Progenitor cell of endocrine pancreas (in vitro differentiated cells): ENCODE measurements at places on chromosomes 5 and 9.

GRCh38 chr9:96117398-96118080 is 184.4 kb downstream of the HSD17B3 start:
- no peak for DNase-seq

DNA sequence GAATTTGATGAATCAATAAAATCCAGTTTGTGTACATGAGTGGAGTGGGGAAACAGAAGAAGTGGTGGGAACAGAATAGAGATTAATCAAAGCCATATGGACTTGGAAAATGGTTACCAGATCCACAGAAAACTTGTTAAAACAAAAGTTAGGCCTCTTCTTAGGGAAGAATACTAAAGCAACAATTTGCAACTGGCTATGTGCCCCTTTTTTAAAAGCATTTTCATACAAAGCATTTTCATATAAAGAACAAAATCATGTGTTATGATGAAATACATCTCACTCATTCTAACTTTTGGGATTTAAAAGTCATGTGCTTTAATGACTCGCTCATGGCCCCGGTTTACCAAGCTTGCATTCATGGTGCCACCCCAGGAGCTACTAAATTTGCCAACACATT is 276.9 kb downstream of the EFNA5 start:
- no peak for DNase-seq

GRCh38 chr9:7166074-7166473 is 408.3 kb downstream of the KDM4C start:
- DNase-seq = no peak

DNA sequence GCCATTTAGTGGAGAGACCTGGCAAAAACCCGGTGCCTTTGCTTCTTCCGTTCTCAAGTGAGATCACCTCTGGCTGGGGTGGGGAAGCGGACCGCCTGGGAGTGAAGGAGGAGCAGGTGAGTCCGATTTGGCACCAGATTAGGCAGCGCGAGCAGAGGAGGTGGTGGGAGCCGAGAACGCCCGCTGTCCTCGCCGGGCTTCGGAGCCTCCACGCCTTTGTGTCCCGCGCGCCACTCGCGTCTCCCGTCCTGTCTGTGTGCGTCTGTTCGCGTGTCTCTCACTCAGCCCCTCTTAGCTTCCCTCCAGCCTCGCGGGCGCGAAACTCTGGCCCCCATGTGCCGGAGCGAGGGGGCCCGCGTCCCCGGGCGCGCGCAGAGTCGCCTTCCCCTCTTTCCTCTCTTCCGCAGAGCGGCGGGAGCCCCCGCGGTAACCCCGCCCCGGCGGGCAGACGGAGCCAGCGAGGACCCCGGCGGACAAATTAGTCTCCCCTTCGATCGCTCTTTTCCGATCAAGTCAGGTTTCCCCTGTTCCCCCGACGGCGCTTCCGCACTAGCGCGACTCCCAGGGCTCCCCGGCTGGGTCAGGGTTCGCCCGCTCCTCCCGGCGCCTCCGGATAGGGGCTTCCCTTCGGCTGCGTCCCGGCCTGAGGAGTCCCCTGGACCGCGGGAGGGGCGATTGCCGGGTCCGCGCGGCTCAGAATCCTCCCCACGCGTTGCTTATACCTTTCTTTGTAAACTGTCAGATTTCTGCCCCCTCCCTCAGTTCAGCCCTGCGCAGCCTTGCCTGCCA is 7.1 kb downstream of the POU4F3 start:
- DNase-seq = no peak

DNA sequence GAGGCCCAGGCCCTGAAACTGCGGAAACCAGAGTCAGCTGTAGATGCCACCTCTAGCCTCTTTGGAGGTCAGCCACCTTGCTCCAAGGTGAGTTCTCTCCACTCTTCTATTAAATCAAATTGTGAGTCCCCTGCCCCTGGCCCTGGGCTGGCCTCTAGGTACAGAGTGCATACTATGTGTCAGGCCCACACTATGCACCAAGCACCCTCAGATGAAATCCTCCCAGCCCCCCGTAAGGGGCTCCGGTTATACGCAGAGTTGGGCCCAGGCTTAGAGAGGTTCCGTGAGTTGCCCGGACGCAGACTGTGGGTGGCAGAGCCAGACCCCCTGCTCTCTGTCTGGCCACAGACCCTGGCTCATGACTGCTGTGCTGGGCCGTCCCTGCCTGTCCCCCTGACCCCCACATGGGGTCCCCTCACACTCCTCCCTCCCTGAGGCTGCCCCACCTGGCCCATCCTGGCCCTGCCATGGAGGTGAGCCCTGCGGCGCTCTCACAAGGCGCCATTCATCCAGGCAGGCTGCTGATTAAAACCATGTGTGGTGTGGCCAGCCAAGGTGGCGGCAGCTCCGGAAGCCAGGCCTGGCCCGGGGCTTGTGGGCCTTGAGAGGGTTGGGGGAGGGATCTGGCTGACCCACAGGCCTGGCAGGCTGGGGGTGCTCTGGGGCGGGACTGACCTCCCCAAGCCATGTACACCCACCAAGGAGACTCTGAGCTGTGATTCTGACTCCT is 65.5 kb upstream of the SYNPO start:
- DNase-seq = no peak

- no peak for DNase-seq
Observed at GRCh38 chr5:79263-79662, 12.7 kb upstream of the PLEKHG4B start.

GRCh38 chr9:93510041-93510440 is 56.7 kb upstream of the FAM120AOS start:
- DNase-seq = no peak

DNA sequence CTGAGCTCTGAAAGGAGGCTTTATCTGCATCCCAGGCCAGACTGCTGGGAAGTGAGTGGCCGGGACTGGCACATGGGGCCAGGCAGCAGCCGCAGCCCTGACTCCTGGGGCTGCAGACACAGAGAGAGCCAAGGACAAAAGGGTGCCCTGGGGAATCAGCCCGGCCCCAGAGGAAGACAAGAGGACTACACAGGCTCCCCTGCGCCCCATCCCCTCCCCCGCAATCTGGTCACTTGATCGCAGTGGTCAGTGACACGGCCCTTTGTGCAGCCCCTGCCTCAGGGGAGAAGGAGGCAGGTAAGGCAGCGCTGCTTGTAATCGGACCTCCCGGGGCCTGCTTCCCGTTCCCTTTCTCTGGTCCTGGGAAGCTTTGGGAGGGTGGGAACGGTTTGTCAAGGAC is 55.5 kb upstream of the FUBP3 start:
- DNase-seq = peak; percentile 27

DNA sequence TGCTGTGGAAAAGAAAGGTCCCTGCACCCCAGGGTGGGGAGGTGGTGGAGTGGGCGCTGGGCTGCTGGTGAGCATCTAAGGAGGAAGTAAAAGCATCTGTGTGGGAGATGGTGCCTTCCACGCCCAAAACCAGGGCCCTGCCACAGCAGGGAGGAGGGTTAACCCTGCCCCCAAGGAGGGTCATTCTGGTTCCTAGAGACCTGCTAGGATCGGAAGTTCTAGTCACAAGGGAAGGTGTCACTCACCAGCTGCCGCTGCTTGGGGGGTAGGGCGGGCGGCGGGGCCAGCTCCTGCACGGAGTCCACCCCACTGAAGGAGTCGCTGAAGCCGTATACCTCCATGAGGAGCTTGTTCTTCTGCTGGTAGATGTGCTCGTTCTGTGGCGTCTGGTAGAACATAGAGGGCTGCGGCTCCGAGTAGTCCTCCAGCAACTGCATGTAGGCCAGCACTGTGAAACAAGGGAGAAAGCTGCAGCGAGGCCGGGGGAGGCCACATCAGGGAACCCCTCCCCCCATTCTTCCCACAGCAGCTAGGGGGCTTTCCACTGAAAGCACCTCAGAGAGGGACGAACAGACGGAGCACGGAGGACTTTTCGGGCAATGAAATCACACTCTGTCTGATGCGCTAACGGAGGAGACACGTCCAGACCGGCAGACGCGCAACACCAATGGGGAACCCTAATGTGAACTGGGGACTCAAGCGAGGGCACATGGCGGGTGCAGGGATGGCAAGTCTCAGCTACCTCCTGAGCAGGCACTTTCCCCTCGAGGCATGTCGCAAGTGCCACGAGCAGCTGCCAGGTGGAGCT is 76.4 kb downstream of the PRRT1B start:
- DNase-seq = no peak

DNA sequence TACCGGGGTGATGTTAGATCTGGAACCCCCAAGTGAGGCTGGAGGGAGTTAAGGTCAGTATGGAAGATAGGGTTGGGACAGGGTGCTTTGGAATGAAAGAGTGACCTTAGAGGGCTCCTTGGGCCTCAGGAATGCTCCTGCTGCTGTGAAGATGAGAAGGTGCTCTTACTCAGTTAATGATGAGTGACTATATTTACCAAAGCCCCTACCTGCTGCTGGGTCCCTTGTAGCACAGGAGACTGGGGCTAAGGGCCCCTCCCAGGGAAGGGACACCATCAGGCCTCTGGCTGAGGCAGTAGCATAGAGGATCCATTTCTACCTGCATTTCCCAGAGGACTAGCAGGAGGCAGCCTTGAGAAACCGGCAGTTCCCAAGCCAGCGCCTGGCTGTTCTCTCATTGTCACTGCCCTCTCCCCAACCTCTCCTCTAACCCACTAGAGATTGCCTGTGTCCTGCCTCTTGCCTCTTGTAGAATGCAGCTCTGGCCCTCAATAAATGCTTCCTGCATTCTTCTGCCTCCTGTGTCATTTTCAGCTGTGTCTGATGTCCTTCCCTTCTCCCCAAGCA is 2.3 kb upstream of the MYOZ3 start:
- DNase-seq = no peak

DNA sequence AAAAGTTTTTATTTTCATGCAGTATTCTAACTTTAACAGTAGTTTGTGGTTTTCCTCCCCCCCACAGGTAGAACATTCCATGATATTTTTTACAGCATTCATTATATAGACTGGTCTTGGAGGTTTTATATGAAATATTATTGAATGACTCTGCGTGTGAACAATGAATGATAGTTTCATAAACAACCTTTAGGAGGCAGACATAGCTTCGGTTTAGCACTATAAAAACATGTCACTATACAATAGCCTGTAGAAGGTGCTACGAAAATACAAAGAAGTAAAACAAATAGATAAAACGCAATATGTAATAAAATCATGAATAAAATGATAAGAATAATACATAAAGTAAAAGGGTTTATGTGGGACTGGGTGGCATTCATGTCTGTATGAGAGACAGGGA is 8.5 kb downstream of the KLF4 start:
- DNase-seq = no peak

DNA sequence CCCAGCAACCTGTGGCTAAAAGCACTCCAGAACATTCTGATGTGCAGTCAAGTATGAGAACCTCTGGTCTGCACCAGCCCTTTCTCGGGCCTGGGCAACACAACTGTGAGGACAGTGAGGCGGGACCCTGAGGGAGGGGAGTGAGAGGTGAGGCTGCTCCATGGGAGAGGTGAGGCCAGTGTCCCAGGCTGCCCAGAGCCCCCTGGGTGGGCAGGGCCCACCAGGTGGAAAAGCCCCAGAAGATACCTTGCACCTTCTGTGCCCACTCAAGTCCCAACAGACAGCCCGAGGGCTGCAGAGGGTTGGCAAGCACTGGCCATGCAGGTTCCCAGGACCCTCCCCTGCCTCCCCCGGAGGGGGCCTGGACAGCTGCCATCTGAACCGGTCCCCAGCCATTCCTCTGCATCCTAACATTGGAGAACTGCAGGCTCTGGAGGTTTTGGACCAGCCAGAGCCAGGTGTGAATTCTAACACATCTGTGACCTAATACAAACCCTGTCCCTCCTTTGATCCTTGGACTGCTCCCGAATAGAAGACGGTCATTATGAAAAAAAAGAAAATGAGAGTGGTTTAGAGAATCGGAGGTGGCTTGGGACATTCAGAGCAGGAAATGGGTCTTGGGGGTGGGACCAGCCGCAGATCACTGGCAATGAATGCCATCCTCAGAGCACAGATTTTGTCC is 57.0 kb downstream of the DUSP1 start:
- no peak for DNase-seq

GRCh38 chr5:548256-548655 is 24.0 kb upstream of the SLC9A3 start:
- no peak for DNase-seq

- no peak for DNase-seq
Observed at GRCh38 chr5:31407921-31408693, 123.8 kb downstream of the DROSHA start.

- DNase-seq = peak; percentile 82
Observed at GRCh38 chr9:127611899-127612790, at the start of gene STXBP1. Gene STXBP1, plus strand, starts transcription at chr9:127612277. Its CDS starts 127 bp downstream, at chr9:127612404.

GRCh38 chr9:32877103-32877502 is 93.8 kb downstream of the TMEM215 start:
- no peak for DNase-seq

DNA sequence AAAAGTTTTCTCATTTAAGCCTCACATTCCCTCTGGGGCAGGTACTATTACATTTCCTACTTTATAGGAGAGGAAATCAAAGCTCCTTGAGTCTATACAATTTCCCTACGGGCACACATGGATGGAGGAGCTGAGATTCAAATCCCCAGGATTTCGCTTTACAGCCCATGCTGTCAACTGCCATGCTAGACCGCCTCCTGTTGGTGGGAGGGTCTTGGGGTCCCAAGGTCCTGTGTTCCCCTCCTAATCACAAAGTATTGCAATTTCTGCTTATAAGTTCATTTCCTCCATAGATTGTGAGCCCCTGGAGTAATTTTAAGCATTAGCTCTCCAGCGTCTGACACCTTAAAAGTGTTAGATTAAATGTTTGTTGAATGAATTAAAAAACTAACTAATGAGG is 95.9 kb upstream of the SMARCA2 start:
- DNase-seq = no peak

DNA sequence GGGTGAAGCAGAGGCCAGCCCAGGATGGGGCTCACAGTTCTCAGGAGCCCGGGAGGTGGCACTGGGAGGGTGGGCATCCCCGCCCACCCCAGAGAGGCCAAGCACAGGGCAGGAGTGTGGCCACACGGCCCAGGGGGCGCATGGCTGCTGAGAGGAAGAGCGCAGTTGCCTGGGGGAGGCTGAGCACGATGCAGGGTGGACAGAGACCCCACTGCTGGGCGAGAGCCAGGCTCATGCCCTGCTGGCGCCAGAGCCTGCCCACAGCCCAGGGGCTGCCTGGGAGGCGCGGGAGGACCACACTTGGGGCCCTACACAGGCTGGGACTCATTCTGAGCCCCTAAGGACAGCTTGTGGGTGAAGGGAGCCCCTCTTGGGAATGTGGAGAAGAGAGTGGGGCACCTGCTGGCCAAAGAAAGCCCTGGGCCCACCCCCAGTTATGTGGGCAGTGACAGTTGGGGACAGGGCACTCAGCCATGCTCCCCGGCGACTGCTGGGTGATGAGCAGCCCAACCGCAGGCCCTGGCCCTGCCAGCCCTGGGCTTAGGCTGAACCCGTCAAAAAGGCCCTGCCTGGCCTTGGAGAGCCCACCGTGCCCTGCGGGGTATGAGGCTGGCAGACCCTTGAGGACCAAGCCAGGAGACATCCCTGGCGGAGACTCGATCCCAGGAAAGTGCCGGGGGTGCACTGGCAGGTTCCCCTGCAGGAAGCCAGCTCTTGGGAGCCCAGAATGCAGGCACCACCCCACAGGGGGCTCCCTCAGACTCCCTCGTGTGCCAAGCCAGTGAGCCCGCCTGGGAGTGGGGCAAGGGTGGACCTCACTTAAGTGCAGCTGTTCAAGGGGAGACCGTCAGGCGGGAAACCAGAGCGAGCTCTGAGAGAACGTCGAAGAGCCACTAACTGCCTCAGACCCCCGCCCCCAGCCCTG is 21.6 kb upstream of the CAMSAP1 start:
- no peak for DNase-seq

- DNase-seq = peak; percentile 14
Observed at GRCh38 chr5:179906795-179907555, 722 bp downstream of the TBC1D9B start.
